Activated CD8-positive, alpha-beta T cell treated with anti-CD3 and anti-CD28 coated beads, Interleukin-2, amount 10 ng/mL, durations not matched to agents 7 days and 5 days (primary cell): ENCODE measurements at places on chromosomes 7 and 10. TPM values are rescaled to one million over a fixed set of nuclear protein-coding genes. Genes with fewer than 3 reads are reported as not detected.

Gene CPA4
- not detected for total RNA-seq

- peaks cover 34% of the 10 kb centered on the region for H3K4me1 ChIP-seq
- peak; percentile 52 for DNase-seq
- no peaks in the 10 kb centered on the region for H3K27me3 ChIP-seq
- peak overlapping the region; percentile 70 for H3K27ac ChIP-seq
Measured at GRCh38 chr7:100598425-100598824, 3.7 kb upstream of the PCOLCE start.

- DNase-seq = no peak
- no peaks in the 10 kb centered on the region for H3K4me1 ChIP-seq
- H3K27ac ChIP-seq = no peak overlapping the region
- H3K4me3 ChIP-seq = no peak overlapping the region
- H3K36me3 ChIP-seq = no peaks in the 10 kb centered on the region
Measured at GRCh38 chr10:82040336-82040735, 165.3 kb downstream of the NRG3 start.

DNA sequence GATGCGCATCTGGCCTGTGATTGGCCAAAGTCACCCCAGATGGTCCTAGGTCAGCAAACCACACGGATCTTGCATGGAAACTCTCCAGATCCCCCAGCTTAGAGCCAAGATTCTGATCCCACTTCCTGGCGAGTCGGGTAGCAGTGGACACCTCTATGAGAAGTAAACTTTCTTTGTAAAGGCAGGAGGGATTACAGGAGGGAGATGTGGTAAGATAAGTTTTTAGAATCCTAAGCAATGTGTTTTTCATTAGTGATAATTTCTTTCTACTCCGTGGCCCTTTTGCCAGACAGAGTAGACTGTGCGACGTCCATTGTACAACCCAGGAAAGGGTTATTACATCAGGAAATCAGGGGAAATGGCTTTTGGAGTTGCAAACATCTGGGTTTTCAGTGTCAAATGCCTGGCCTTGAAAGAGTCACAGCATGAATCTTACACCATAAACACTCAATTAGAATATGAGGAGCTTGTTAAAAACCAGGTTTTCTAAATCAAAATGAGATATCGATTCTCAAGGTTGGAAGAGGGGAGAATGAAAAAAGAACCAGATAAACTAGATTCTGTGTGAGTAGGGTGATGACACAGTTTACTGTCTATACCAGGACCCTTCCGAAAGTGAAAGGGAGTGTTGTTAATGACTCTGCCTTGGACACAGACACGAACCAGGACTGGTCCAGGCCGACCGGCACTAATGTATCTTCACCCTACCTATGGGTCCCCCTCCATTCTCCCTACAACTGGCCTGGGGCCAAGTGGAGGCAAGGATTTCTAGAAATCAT, 61.9 kb upstream of the WAC start:
- no peaks in the 10 kb centered on the region for H3K27me3 ChIP-seq
- DNase-seq = no peak
- no peaks in the 10 kb centered on the region for H3K4me1 ChIP-seq
- H3K27ac ChIP-seq = no peak overlapping the region

DNA sequence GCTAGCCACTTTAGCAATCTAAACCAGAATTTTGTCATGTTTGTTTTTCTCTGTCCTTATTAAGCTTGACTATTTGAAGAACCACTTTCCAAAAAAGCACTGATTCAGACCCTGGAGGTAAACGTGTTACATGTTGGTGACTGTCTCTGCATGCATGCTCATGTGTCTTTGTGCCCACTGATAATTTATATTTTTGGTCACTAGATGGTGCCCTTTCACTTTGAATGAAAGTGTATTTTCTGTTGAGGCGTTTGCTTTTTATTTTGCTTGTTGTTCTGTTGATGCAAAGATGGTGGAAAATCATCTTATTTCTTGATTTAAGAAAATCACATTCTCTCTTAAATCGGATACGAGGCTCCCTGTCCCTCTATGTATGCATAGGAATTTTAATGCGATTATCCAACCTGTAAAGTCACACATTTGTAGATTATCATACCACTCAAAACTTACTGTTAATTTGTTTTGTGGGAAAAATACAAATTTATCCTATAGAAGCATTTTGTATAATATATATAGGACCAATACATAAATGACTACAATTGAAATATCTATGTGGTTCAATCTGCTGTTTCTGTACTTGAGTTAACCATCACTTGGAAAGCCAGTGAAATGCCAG, 269.3 kb downstream of the BICC1 start:
- H3K36me3 ChIP-seq = no peaks in the 10 kb centered on the region
- no peaks in the 10 kb centered on the region for H3K4me1 ChIP-seq
- H3K27me3 ChIP-seq = peaks cover 1% of the 10 kb centered on the region
- peak; percentile 21 for DNase-seq
- H3K4me3 ChIP-seq = no peak overlapping the region

- no peak for DNase-seq
- H3K27ac ChIP-seq = no peak overlapping the region
- peaks cover 3% of the 10 kb centered on the region for H3K4me1 ChIP-seq
- H3K4me3 ChIP-seq = no peak overlapping the region
- peaks cover 5% of the 10 kb centered on the region for H3K27me3 ChIP-seq
Measured at GRCh38 chr7:55081472-55082227, 62.8 kb downstream of the EGFR start.

- H3K36me3 ChIP-seq = peaks cover 10% of the 10 kb centered on the region
- H3K4me1 ChIP-seq = peaks cover 44% of the 10 kb centered on the region
- no peaks in the 10 kb centered on the region for H3K27me3 ChIP-seq
- no peak overlapping the region for H3K27ac ChIP-seq
Measured at GRCh38 chr10:5443429-5443828, 31.1 kb downstream of the NET1 start.
